EL (cell line): ENCODE measurements at places on chromosomes 11 and 22.

DNA sequence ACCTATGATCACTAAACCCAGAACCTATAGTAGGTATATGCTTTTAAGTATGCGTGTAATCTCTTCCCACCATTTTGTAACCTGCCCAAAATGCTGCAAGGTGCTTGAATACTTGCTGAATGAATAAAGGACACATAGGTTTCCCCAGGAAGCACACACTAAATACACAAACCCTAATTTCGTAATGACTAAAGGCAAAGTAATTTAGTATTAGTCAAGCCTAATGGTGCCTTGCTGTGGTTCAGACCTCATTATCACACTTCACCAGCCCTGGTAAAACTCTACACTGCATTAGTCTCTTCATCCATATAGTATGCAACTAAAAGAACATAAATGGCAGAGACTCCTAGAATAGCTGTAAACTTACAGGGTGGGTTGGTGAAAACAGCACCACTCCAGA lies 289.0 kb upstream of the PITPNB start:
- peak; percentile 52 for DNase-seq

DNA sequence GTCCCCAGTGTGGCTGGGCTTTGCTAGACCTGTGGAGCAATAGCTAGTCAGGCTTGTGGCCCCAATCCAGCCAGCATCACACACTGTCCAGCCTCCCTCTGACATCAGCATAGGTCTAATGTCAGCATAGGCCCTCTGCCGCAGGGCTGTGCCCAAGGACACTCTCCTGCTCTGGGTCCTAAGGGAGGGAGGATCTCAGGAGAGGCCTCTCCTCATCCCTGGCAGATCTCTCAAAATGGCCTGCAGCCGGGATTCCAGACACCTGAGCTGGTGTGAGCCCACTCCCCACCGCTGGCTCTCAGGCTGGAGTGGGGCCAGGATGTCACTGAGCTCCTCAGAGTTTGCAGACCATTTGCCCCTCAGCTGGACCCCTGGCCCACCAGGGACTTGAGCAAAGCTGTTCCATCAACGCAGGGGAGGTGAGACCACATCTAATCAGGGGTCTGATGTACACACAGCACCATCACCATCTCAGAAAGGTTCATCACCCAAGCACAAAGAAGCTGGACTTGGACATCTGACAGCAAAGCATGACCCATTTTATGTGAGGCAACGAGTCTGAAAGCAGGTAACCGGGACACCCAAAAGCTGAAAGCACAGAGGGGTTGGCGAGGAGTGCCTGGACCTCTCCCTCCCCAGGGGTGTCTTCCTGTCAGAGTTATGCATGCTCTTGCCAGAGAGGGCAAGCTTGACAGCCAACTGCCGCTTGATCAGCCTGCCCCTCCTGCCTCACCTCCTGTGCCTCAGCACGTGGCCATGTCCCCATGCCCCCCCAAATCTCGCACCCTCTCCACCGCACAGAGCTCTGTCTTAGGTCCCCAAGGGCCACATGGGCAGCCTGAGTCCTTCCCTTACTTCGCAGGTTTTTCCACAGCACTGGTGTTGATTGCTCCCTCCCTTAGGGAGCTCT lies 69.7 kb upstream of the SEPTIN5 start:
- no peak for DNase-seq

DNA sequence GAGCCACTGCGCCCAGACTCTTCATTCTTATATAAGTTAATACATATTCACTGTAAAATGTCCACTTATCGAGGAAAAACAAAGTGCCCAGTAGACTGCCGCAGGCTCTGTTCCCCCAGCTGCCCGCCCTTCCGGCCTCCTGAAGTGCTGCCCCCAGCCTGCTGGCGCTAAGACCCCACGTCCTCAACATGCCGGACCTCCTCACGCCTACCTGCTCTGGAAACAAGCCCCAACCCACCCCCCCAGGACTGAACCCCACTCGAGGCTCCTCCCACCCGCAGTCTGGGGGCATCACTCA lies 1.1 kb downstream of the GATD1 start:
- DNase-seq, result no peak

DNA sequence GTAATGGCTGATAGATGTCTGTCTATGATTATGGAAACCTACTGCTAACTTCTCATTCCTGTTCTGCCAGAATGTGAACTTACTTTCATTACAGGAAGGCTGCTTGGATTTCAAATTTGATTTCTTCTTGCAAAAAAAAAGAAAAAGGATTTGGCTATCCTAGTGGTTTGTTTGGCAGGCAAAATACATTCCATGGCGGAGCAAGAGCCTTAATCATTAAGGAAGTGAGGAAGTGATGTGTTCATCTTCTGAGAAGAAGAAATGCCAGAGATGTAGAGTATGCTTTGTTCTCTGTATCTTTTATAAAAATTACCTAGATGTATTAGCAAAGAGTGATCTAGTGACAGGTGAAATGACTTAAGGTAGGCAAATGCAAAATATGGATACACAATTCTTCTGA lies 356.3 kb downstream of the SOX6 start:
- peak; percentile 69 for DNase-seq

DNA sequence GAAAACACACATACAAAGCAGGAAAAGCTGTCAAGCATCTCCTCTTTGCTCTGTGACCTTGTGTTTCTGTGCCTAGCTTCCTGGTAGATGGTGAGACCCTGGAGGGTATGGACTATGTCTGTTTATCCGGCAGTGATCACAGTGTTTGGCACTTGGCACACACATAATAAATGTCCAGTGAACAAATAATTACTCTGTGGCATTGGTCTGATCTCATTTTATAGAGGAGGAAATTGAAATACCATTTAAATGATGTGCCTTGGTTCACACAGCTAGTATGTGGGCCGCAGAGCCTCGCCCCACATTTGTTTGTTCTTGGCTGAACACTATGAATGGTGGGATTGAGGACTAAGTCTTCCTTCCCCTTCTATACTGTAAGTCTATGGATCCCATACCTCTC lies 104.7 kb upstream of the SPON1 start:
- DNase-seq, result no peak

GRCh38 chr22:22820626-22821025 lies 67.0 kb upstream of the IGLL5 start:
- no peak for DNase-seq

DNA sequence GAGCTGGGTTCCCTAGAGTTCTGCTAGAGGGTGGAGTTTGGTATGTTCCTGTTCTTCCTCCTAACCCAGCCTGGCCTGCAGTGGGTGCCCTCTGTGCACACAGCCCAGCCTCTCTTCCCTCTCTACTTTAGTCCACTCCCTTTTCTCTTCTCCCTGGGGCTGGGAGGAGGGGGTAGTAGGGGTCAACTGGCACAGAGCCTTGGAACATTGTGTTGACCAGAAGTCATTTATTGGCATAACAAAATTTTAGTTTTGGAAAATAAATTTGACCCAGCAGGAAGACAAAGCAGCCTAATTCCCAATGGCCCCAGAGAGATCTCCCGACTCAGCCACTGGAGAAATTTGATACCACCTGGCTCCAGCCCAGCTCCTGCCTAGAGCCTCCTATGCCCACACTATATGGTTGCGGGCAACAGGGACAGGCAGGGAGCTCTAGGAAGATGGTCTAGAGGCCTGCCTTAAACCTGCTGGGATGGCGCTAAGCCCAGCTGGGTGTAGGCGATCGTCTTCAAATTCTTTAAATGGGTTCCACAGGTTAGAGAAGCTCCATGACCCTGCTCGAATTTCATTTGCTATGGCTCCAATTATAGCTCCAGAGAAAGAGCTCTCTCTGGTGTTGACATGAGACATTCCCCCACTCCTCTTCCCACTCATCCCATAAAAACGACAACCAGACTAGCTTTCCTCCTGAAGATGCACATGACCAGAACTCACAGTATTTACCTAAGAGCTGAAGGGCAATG lies 9.9 kb downstream of the PCSK7 start:
- peak; percentile 45 for DNase-seq

DNA sequence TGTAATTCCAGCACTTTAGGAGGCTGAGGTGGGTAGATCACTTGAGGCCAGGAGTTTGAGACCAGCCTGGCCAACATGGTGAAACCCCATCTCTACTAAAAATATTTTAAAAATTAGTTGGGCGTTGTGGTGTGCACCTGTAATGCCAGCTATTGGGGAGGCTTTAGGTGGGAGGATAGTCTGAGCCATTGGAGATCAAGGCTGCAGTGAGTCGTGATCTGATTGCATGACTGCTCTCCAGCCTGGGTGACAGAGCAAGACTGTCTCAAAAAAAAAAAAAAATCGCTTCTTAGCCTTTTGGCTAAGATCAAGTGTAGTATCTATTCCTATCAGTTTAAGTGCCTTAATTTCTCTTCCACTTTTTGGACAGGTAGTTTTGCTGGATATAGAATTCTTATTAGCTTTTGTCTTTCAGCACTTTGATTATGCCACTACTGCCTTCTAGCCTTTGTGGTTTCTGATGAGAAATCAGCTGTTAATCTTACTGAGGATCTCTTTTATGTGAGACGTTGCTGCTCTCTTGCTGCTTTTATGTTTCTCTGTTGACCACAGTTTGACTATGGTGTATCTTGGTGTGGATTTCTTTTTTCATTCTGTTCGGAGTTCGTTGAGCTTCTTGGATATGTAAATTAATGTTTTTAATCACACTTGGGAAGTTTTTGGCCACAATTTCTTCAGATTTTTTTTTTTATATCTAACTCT lies 24.7 kb downstream of the CHEK1 start:
- no peak for DNase-seq

DNA sequence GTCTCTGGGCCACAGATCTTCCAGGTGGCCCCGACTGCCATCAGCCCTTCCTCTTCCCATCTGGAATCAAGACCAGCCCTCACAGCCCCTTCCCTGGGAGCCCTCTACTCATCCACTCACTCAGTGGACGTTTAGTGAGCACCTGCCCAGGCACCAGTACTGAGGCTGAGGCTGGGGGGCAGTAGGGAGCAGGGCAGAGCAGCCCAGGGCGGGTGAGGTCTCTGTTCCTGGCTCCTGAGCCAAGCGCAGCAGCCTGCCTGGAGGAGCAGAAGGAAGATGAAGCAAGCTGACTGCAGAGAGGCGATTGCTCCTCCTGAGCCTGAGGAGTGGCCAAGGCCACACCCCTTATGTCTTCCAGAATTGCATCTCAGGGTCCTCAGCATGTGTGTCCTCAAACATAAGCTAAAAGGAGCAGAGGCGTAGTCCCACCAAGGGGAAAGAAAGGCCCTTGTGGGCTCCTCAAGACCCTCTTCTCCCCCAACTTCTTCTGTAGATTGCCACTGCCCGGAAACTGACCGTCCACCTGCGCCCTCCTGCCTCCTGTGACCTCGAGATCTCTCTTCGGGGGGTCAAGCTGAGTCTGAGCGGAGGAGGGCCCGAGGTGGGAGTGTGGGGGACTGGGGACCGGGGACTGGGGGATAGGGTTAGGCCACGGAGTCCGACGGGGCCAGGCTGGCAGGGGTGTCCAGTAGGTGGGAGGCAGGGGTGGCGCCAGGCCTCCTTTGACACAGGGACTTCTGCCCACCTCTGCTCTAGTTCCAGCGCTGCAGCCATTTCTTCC lies 5.8 kb downstream of the MAPK8IP2 start:
- DNase-seq, result no peak

GRCh38 chr11:12161603-12162350 lies 51.4 kb downstream of the MICAL2 start:
- DNase-seq, result no peak

- DNase-seq, result no peak
Observed at GRCh38 chr11:15535414-15535813, 420.7 kb downstream of the INSC start.

GRCh38 chr22:31872209-31872608 lies 72.1 kb upstream of the YWHAH start:
- DNase-seq, result no peak

DNA sequence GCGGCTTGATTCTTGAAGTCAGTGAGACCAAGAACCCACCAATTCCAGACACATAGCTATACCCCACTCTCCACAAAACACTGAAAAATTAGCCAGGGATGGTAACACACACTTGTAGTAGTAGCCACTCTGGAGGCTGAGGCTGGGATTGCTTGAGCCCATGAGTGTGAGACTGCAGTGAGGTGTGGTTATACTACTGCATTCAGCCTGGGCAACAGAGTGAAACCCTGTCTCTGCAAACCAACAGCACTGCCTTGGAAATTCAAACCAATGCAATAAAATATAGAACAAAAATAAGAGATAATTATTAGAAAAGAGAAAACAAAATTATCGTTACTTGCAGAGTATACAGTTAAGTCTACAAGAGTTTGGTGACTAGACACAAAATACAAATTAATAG lies 20.2 kb upstream of the PRDM10 start:
- DNase-seq, result peak; percentile 34

DNA sequence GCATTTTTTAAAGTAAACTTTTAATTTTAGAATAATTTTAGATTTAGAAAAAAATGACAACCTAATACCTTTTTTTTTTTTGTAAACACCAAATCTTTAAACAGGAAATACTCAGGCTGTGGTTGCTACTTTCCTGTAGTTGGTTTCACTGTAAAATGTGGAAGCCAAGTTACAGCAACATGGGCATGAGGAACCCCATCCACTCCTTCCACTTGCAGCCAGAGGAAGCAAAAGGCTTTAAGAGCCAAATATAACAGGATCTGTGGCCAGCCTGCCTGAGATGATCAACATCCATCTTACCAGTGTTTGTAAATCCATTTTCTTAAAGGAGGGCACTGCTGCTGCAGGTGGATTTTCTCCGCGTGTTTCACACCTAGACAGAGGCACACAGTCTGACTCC lies 66.2 kb downstream of the TNRC6B start:
- no peak for DNase-seq

DNA sequence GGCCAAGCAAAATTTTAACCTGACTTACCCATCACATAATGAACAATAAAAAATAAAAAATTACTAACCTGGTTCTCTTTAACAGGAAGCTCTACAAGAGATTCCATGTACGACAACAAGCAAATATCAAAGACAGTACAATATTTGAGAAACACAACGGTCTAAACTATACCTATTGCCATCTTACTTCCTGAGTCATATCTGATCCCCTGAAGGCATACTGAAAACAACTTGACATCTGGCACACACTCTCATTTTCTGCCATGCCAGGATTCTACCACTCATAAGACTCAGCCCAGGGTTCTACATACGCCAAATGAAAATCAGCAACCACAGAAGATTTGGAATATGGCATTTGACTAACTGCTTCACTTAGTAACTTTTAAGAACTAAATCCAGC lies 13.8 kb downstream of the DENND5A start:
- DNase-seq, result peak; percentile 25

GRCh38 chr11:1392111-1392510 lies 2.4 kb downstream of the BRSK2 start:
- DNase-seq, result no peak

GRCh38 chr11:122319085-122319484 lies 203.1 kb upstream of the BLID start:
- no peak for DNase-seq

DNA sequence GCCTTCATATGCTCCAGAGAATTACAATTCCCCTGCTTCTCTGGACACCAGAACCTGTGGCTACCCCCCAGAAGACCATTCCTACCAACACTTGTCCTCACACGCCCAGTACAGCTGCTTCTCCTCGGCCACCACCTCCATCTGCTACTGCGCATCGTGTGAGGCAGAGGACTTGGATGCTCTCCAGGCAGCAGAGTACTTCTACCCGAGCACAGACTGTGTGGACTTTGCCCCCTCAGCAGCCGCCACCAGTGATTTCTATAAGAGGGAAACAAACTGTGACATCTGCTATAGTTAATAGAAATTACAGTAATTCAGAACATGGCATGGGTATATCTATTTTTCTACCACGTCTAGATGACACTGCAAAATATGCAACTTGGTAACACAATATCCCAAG lies 9.8 kb downstream of the POU2AF3 start:
- DNase-seq, result no peak
